ENCODE measurements at places on chromosomes 2 and 18.

DNA sequence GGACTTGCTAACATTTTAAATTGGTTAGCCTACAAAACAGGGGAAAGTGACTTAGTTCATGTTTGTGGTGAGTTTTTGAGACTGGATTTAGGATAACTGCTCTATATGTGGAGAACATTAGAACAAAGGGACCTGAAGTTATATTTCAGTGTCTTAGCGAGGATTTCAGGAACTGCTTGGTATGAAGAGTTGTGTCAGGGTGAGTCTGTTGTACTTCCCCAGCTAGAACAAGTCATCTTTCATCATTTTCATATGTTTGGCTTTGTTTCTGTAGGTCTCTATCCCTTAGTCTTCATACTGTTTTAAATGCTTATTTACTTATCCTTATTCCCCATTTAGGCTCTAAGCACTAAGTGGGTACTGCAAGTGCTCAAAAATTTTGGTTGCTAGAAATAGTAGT lies 41.9 kb downstream of the KCMF1 start:
- DNase-seq, result no peak

DNA sequence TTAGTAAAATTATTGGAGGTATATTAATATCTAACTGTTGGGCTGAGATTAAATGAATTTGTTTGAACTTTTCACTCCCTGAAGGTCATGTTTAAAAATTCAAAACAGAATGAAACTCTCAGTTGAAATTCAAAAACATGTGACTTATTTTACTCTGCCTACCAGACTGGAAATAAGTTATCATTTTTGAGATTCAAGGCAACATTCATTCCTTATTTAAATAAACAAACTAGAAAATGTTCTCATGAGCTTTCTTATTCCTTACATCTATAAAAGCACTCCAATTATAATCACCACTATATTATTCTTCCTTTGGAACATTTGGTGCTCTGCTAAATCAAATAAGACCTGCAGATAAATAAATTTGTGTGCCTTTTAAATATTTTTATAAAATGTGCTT lies 217.8 kb downstream of the CDH2 start:
- DNase-seq, result no peak

GRCh38 chr2:232512602-232513001 lies 7.6 kb upstream of the PRSS56 start:
- no peak for DNase-seq

DNA sequence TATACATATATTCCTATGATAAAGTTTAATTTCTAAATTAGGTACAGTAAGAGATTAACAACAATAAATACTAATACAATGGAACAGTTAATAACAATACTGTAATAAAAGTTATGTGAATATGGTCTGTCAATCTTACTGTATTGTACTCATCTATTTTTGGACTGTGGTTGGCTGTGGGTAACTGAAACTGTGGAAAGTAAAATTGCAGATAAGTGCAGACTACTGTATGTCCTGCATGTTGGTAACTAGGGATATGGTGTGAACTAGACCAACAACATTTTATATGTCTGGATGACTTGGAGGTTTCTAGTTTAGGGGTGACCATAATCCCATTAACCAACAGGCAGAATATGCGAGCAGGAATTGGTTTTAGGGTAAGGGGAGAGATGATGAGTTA lies 23.3 kb downstream of the PHLPP1 start:
- DNase-seq, result no peak

- no peak for DNase-seq
These were observed 517.0 kb downstream of the SLC4A3 start for GRCh38 chr2:220144411-220144810.

DNA sequence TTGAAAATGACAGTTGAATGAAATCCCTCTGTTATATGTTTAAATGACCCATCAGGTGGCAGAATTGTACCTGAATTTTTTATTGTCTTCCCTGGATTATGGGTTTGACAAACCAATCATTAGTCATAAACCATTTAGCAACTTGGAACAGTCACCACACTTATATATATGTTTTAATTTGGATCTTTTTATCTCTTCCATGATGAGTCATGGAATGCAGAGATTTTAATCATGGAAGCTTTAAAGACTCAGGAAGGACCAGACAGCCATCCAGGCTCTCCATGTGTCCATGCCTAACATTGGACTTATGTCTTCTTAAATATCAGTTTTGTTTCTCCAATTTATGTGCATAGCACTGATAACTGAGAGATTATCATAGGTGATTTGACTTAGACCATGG lies 188.3 kb upstream of the ZSWIM2 start:
- no peak for DNase-seq

GRCh38 chr2:69185807-69186206 lies 172.8 kb downstream of the ANTXR1 start:
- no peak for DNase-seq

GRCh38 chr2:77034445-77034844 lies 487.7 kb downstream of the LRRTM4 start:
- DNase-seq, result no peak

Data from stimulated activated CD8-positive, alpha-beta memory T cell treated with anti-CD3 and anti-CD28 coated beads, Interleukin-7, amount 100 ng/mL, for 24 hours (primary cell).